M059J (cell line): ENCODE measurements at places on chromosomes 11 and 22. TPM values are rescaled to one million over a fixed set of nuclear protein-coding genes. Genes with fewer than 3 reads are reported as not detected.

The SCUBE1 gene
- total RNA-seq: 11.5 and 17.4 TPM in 2 replicates

The PIWIL4 gene
- total RNA-seq: 0.15 and 0.71 TPM in 2 replicates

The UBQLN3 gene
- total RNA-seq: not detected in 2 replicates

The C11orf42 gene
- not detected in 2 replicates for total RNA-seq

The UPK3A gene
- not detected in 2 replicates for total RNA-seq

The ALX4 gene
- total RNA-seq: 7.0 and 9.9 TPM in 2 replicates

The CSF2RB gene
- 0.02 TPM in 1 of 2 replicates, not detected in the other for total RNA-seq

The JAML gene
- total RNA-seq: not detected in 2 replicates

The TXN2 gene
- 8.3 and 16.7 TPM in 2 replicates for total RNA-seq

The CCDC73 gene
- not detected in 2 replicates for total RNA-seq

The BRSK2 gene
- 0.44 TPM in 1 of 2 replicates, not detected in the other for total RNA-seq

The CALCA gene
- total RNA-seq: not detected in 2 replicates

The MS4A15 gene
- not detected in 2 replicates for total RNA-seq

The PANX3 gene
- total RNA-seq: not detected in 2 replicates

The MYOD1 gene
- 0.05 and 0.12 TPM in 2 replicates for total RNA-seq

The PRAME gene
- total RNA-seq: not detected in 2 replicates

The STIP1 gene
- 244 and 310 TPM in 2 replicates for total RNA-seq

The ESAM gene
- 0.74 and 0.99 TPM in 2 replicates for total RNA-seq

The GLB1L3 gene
- not detected in 2 replicates for total RNA-seq

The OR2D2 gene
- total RNA-seq: not detected in 2 replicates

The MUC15 gene
- total RNA-seq: 1.6 and 6.0 TPM in 2 replicates

The GGTLC2 gene
- total RNA-seq: not detected in 2 replicates

The SULT4A1 gene
- total RNA-seq: not detected in 2 replicates

The OR52E1 gene
- not detected in 2 replicates for total RNA-seq

The SPTBN2 gene
- total RNA-seq: 2.1 and 11.4 TPM in 2 replicates
